ENCODE measurements at places on chromosomes 4 and X.

DNA sequence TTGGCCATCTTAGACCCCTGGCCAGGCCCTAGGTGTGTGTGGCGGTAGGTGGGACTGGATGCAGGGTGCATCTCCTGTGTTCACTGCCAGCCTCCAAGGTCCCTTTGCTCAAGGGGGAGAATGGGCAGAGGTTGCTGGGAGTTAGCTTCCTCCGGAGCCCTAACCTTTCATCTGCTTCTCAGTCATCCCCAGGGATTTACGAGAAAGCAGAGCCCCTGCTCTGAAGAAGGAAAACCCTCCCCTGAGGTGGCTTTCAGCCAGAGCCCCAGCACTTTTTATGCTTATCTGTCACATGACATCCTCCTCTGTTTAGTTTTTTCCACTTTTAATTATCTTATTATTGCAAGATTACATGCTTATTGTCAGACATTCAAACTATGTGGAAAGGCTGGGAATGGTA lies 44.9 kb upstream of the DDX3X start:
- no peak overlapping the region for H3K4me3 ChIP-seq
- H3K36me3 ChIP-seq = peaks cover 2% of the 10 kb centered on the region
- H3K4me1 ChIP-seq = no peaks in the 10 kb centered on the region

DNA sequence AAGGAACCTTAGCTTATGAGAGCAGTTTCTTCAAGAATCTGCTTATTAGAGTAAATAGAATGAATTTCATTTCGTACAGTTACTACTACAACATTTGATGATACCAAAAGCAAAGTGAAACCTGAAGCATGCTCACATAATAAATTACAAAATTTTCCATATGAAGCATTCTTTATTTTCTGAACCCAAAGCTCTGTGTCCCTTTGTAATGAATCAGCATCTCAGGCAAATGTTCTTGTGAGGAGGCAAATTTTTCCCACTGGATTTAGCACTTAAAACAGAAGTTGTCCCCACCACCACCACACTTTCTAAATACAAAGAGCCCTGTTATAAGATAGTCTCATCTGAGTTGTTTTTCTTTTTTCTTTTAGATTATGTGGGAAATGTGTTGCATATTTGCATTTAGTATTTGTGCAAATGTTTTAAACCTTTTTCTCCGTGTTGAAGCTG lies 70.7 kb upstream of the NFKB1 start:
- peak overlapping the region; percentile 90 for H3K4me3 ChIP-seq
- peak; percentile 54 for DNase-seq
- H3K4me1 ChIP-seq = peaks cover 14% of the 10 kb centered on the region
- peaks cover 8% of the 10 kb centered on the region for H3K27me3 ChIP-seq
- peaks cover 5% of the 10 kb centered on the region for H3K36me3 ChIP-seq

- no peak overlapping the region for H3K4me3 ChIP-seq
- no peaks in the 10 kb centered on the region for H3K36me3 ChIP-seq
- H3K27ac ChIP-seq = no peak overlapping the region
- H3K27me3 ChIP-seq = peaks cover 20% of the 10 kb centered on the region
Measured at GRCh38 chrX:102708900-102709299, 3.3 kb upstream of the GPRASP2 start.

GRCh38 chrX:57070185-57070984 lies 51.0 kb downstream of the SPIN2B start:
- H3K4me1 ChIP-seq = no peaks in the 10 kb centered on the region
- no peaks in the 10 kb centered on the region for H3K36me3 ChIP-seq
- H3K27me3 ChIP-seq = no peaks in the 10 kb centered on the region
- no peak for DNase-seq
- no peak overlapping the region for H3K27ac ChIP-seq

DNA sequence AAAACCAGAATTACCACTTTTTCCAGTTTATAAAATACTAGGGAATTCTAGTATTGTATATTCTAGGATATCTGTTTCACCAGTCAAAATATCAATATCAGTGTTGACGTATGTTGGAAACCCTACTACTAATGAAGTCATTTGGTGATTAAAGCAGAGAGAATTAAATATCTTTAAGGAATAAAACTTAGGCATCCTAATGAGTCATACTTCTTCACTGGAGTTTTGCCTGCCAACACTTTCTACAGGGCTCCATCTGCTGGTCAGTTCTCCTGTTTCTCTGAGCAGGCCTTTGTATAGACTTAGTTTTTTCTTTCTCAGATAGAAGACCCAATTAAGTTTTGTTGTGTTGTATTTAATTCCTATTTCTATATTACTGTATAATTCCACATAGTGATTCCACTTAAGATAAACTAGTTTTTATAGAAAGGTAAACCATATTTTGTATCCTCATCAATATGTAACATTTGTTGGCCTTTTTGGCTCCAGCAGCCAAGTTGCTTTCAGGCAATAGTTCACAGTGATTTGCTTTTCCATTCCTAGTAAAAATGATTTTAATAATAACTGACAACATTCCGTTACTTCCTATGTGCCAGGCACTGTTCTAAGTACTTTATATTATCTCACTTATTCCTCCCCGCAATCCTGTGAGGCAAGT lies 3.5 kb downstream of the AP1AR start:
- peaks cover 29% of the 10 kb centered on the region for H3K4me1 ChIP-seq
- DNase-seq = peak; percentile 85
- H3K27ac ChIP-seq = no peak overlapping the region

DNA sequence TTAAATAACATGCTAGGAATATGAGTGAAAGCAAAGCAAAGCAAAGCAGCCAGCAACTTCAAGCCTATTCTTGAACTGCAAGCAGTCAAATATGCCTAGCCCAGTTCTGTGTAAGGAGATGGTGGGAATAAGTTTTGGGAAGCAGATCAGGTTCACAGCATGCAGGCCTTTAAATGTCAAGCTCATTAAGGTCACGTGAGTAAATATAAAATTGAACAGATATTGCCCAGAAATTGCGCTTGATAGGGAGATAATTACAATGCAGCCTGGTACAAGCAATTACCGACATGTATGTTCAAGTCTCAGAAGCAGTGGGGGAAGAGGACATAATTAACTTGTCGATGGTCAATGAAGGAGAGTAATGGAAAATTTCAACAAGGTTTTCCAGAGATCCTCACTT lies 6.0 kb downstream of the GNPDA2 start:
- H3K27ac ChIP-seq = no peak overlapping the region
- H3K27me3 ChIP-seq = no peaks in the 10 kb centered on the region
- H3K36me3 ChIP-seq = peaks cover 9% of the 10 kb centered on the region
- no peak overlapping the region for H3K4me3 ChIP-seq

DNA sequence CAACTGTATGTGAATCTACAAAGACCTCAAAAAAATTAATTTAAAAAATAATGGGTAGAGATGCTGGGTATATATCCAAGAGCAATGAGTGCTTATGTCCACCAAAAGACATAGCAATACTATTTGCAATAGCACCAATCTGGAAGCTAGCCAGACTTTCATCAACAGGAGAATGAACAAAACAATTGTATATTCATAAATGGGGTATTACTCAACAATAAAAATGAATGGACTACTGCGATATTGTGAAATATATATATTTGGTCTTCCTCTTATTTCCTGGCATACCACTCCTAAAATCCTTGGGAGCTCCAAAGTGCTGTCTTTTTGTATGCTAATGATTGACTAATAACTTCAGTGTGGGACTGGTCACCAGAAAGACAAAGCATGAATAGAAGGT lies 77.5 kb downstream of the MSN start:
- no peaks in the 10 kb centered on the region for H3K27me3 ChIP-seq
- peaks cover 38% of the 10 kb centered on the region for H3K36me3 ChIP-seq
- H3K27ac ChIP-seq = no peak overlapping the region
- DNase-seq = no peak

GRCh38 chr4:170591076-170591475 lies 501.3 kb upstream of the AADAT start:
- no peaks in the 10 kb centered on the region for H3K36me3 ChIP-seq
- no peak overlapping the region for H3K4me3 ChIP-seq
- no peaks in the 10 kb centered on the region for H3K27me3 ChIP-seq
- no peak for DNase-seq
- H3K4me1 ChIP-seq = no peaks in the 10 kb centered on the region
- no peak overlapping the region for H3K27ac ChIP-seq

GRCh38 chr4:151934766-151935165 lies 174.0 kb upstream of the GATB start:
- H3K4me1 ChIP-seq = no peaks in the 10 kb centered on the region
- DNase-seq = no peak
- no peaks in the 10 kb centered on the region for H3K27me3 ChIP-seq
- no peaks in the 10 kb centered on the region for H3K36me3 ChIP-seq
- H3K27ac ChIP-seq = no peak overlapping the region

- H3K27me3 ChIP-seq = peaks cover 5% of the 10 kb centered on the region
- no peak for DNase-seq
- no peak overlapping the region for H3K4me3 ChIP-seq
Measured at GRCh38 chr4:168538632-168539031, 41.8 kb downstream of the PALLD start.

DNA sequence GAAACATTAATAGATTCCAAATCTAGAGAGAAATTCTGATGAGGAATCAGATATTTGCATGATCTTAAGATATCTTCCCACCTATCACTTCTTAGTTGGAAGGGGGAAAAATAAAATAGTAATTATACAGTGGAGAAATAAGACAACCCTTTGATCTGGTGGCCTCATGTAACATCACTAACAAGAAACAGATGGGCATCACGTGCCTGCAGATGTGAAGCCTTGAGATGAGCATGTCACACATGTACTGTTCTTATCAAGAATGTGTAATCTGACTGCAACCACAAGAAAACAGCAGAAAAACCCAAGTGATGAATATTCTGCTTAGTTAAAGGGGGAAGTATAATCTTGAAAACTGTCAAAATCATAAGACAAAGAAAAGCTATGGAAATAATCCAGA lies 31.4 kb upstream of the NKX6-1 start:
- no peaks in the 10 kb centered on the region for H3K36me3 ChIP-seq
- no peak overlapping the region for H3K4me3 ChIP-seq
- no peak for DNase-seq
- no peaks in the 10 kb centered on the region for H3K4me1 ChIP-seq
- H3K27ac ChIP-seq = no peak overlapping the region

- H3K4me3 ChIP-seq = no peak overlapping the region
- H3K4me1 ChIP-seq = no peaks in the 10 kb centered on the region
- no peak overlapping the region for H3K27ac ChIP-seq
- H3K36me3 ChIP-seq = peaks cover 13% of the 10 kb centered on the region
Measured at GRCh38 chrX:131728295-131729145, 184.6 kb downstream of the OR13H1 start.

GRCh38 chr4:158299459-158300007 lies 89.2 kb downstream of the TMEM144 start:
- H3K4me1 ChIP-seq = no peaks in the 10 kb centered on the region
- no peak overlapping the region for H3K4me3 ChIP-seq
- H3K27me3 ChIP-seq = no peaks in the 10 kb centered on the region
- DNase-seq = no peak
- H3K36me3 ChIP-seq = no peaks in the 10 kb centered on the region
- H3K27ac ChIP-seq = no peak overlapping the region

DNA sequence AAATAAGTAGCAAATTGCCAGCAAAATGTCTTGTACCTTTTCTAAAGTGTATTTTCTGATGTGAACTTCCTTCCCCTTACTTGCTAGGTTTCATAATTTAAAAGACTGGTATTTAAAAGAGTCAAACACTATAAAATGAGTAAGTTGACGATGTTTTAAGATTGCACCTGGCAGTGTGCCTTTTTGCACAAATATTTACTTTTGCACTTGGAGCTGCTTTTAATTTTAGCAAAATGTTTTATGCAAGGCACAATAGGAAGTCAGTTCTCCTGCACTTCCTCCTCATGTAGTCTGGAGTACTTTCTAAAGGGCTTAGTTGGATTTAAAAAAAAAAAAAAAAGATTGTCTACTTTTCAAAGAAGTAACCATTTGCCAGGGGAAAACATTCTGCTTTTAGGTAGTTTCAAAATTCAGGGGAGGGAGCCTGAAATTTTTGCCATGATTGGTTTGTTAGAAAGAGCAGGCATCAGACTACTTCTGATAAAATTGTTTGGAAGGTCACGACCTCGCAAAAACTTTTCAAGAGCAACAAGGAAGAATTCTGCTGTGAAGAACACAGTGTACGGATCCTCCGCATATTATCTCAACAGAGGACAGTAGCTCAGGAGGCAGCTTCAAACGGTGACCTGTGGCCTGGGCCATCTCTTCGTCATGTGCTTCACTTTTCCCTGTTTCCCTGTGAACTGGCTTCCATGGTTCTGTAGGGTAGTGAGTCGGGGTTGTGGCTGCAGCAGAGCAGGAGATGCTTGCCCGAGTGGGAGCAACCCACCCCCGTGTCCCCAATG lies 66.1 kb downstream of the CDS1 start:
- H3K36me3 ChIP-seq = no peaks in the 10 kb centered on the region
- H3K27ac ChIP-seq = no peak overlapping the region

DNA sequence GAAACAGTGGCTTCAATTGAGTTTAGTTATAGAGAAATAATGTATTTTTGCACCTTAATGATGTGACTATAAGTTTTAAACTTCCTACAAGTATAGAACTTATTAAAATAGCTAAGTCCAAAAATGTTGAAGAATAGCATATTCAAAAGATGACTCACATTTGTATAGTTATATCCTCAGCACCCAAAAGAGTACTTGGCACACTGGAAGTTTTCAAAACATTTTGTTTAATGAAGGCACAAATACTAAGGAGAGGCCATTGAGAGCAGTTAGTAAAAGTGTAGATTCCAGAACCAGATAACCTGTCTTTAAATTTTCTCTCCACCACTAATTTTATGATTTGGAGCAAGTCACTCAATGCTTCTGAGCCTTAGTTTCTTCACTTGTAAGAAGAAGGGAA lies 226.9 kb upstream of the MID1 start:
- H3K36me3 ChIP-seq = no peaks in the 10 kb centered on the region
- H3K4me3 ChIP-seq = no peak overlapping the region
- no peak overlapping the region for H3K27ac ChIP-seq
- H3K27me3 ChIP-seq = no peaks in the 10 kb centered on the region
- H3K4me1 ChIP-seq = no peaks in the 10 kb centered on the region
- no peak for DNase-seq

- H3K4me1 ChIP-seq = no peaks in the 10 kb centered on the region
- no peak for DNase-seq
- no peak overlapping the region for H3K4me3 ChIP-seq
Measured at GRCh38 chr4:129218360-129218759, 122.4 kb downstream of the C4orf33 start.

- H3K27ac ChIP-seq = no peak overlapping the region
- H3K4me1 ChIP-seq = no peaks in the 10 kb centered on the region
- DNase-seq = no peak
- no peak overlapping the region for H3K4me3 ChIP-seq
- no peaks in the 10 kb centered on the region for H3K36me3 ChIP-seq
Measured at GRCh38 chr4:163070023-163070422, 96.7 kb downstream of the NAF1 start.

GRCh38 chr4:163217505-163217904 lies 50.8 kb upstream of the NAF1 start:
- no peaks in the 10 kb centered on the region for H3K27me3 ChIP-seq
- no peak overlapping the region for H3K4me3 ChIP-seq

GRCh38 chrX:786441-786881 lies 155.9 kb downstream of the SHOX start:
- H3K36me3 ChIP-seq = no peaks in the 10 kb centered on the region
- no peak overlapping the region for H3K4me3 ChIP-seq
- peaks cover 12% of the 10 kb centered on the region for H3K27me3 ChIP-seq

- no peaks in the 10 kb centered on the region for H3K4me1 ChIP-seq
- peaks cover 12% of the 10 kb centered on the region for H3K36me3 ChIP-seq
- no peak for DNase-seq
- no peaks in the 10 kb centered on the region for H3K27me3 ChIP-seq
Measured at GRCh38 chr4:54014666-54015160, 49.7 kb downstream of the CHIC2 start.

GRCh38 chrX:54042609-54043021 lies 1.7 kb downstream of the PHF8 start:
- peak; percentile 73 for DNase-seq
- peak overlapping the region; percentile 93 for H3K4me3 ChIP-seq
- H3K36me3 ChIP-seq = peaks cover 22% of the 10 kb centered on the region
- H3K4me1 ChIP-seq = peaks cover 16% of the 10 kb centered on the region
- H3K27ac ChIP-seq = peak overlapping the region; percentile 68
